Liver (tissue), 10 donors: ENCODE measurements at places on chromosomes 3 and 15. TPM values are rescaled to one million over a fixed set of nuclear protein-coding genes. Genes with fewer than 3 reads are reported as not detected.

- no peaks in the 10 kb centered on the region for H3K36me3 ChIP-seq
- no peak overlapping the region for H3K4me3 ChIP-seq
- no peaks in the 10 kb centered on the region for H3K4me1 ChIP-seq
- no peak for DNase-seq
- no peaks in the 10 kb centered on the region for H3K27me3 ChIP-seq
- no peak overlapping the region for H3K27ac ChIP-seq
These were observed 18.2 kb upstream of the PRKCI start for GRCh38 chr3:170204023-170204472.

GRCh38 chr3:48601622-48601994 lies 6.5 kb upstream of the COL7A1 start:
- no peaks in the 10 kb centered on the region for H3K27me3 ChIP-seq
- no peak overlapping the region for H3K4me3 ChIP-seq
- H3K27ac ChIP-seq: no peak overlapping the region

GRCh38 chr3:138549179-138549977 lies 44.7 kb downstream of the CEP70 start:
- H3K27ac ChIP-seq: no peak overlapping the region
- no peaks in the 10 kb centered on the region for H3K27me3 ChIP-seq
- H3K4me1 ChIP-seq: no peaks in the 10 kb centered on the region
- H3K4me3 ChIP-seq: no peak overlapping the region

DNA sequence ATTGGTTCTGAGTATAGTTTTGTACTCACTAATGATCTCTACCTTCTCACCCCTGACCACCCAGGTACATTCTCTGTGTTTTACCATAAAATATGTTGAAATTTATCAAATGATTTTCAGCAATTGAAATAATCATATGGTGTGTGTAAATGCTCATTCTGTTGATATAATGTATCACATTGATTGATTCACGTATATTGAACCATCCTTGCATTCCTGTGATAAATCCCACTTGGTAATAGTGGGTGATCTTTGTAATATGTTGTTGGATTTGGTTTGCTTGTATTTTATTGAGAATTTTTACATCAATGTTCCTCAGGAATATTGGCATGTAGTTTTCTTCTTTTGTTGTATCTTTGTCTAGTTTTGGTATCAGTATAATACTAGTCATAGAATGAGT lies 1497.6 kb downstream of the OTOL1 start:
- no peaks in the 10 kb centered on the region for H3K27me3 ChIP-seq
- H3K4me3 ChIP-seq: no peak overlapping the region
- no peaks in the 10 kb centered on the region for H3K4me1 ChIP-seq
- H3K27ac ChIP-seq: no peak overlapping the region
- no peaks in the 10 kb centered on the region for H3K36me3 ChIP-seq

DNA sequence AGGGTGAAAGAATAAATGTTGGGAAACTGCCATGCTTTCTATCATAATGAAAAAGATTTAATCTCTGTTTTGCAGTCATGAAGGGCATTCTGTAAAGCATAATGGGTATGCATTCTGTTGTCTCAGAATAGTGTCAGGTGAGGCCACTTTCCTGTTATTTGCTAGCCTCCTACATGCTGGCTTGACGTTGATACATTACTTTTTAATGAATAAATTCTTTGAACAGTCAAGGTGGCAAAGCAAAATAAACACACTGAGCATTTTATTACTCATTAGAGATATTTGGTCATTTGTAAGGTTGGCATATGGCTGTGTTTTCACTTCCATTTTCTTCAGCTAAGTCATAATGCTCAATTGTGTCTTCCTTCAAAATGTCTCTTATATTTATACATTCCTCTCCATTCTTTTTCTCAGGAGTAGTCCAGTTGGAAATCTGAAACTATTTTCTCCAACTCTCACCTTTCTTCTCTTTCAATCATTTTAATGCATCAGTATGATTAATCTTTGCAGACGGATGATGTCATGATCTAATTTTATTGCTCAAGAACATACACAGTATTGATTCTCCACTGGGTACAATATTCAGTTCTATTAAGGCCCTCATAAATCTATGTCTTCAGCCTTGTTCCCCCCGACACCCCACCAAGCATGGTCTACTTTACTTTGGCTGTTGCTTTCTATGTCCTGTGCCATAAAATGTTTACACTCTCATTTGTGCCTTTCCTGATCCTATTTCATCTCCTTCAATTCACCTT lies 290.7 kb downstream of the GBE1 start:
- no peak for DNase-seq
- no peak overlapping the region for H3K27ac ChIP-seq

- no peaks in the 10 kb centered on the region for H3K36me3 ChIP-seq
- no peak overlapping the region for H3K4me3 ChIP-seq
- H3K27me3 ChIP-seq: no peaks in the 10 kb centered on the region
- no peak for DNase-seq
- no peak overlapping the region for H3K27ac ChIP-seq
These were observed 23.6 kb downstream of the RASGRP1 start for GRCh38 chr15:38541026-38541425.

DNA sequence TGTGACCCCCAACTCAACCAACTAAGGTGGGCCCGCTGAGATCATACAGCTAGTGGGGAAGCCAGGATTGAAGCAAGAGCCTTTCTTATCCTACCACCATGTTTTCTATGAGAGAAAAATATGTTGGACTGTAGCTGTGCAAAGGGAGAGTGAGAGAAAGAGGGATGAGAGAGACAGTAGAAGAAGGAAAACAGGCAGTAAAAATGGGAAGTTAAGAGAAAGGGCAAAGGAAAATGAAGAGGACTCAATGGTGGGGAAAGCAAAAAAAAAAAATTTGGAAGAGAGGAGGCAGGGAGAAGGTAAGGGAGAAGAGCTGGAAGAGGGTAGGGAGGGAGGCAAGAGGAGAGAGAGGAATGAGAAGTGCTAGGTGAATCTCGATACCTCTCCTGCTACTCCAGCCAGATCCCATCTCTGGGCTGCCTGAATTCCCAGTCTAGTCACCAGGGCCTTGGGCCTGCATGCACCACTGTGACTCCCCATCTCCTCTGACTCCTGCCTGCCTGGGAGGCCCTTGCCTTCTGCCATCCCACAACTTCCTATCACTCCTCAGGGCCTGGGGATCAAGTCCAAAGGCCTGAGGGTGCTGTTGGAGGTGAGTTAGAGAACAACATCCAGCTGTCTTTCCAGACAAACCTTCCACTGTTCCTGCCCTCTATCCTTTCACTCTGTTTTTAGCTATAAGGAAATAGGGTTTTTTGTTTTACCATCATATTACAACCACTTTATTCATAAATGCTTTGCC lies 15.7 kb downstream of the FAM81A start:
- H3K27me3 ChIP-seq: no peaks in the 10 kb centered on the region
- H3K36me3 ChIP-seq: no peaks in the 10 kb centered on the region
- H3K4me1 ChIP-seq: no peaks in the 10 kb centered on the region
- DNase-seq: no peak
- H3K27ac ChIP-seq: no peak overlapping the region

DNA sequence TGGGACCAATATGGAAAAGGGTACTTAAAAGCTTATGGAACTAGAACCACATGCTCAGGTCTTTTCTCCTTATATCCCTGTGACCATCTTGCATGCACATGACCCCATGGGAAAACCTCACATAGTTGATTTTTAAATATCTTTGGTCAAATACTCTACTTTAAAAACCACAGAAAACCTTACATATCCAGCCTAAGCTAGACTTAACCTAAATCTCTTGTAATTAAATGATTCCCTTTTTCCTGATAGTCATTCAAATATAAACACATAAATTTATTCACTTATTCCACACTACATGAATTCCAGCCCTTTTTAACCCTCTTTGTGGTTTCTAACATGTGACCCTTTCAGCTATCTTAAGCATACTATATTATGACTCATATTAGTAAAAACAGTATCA lies 46.8 kb downstream of the DNAJC13 start:
- DNase-seq: no peak
- no peaks in the 10 kb centered on the region for H3K27me3 ChIP-seq
- H3K4me1 ChIP-seq: no peaks in the 10 kb centered on the region
- no peak overlapping the region for H3K4me3 ChIP-seq
- peaks cover 5% of the 10 kb centered on the region for H3K36me3 ChIP-seq

DNA sequence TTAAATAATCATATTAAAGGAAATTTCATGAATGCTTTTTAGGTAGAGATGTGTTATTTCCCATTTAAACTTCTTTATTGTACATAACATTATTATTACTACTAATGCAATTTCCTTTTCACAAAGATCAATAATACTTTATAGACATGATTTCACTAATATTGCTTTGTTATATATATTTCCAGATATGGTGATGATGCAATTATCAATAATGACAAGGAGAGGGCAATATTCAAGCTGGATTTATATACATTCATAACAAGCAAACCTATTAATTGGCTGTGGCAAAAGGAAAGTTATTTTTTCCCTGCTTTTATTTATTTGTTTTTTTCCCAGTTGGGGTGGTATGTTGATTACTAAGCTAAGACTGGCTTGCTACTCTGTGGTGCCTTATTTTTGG lies 113.5 kb downstream of the RAP2B start:
- no peaks in the 10 kb centered on the region for H3K36me3 ChIP-seq
- no peak overlapping the region for H3K27ac ChIP-seq
- DNase-seq: no peak
- H3K4me1 ChIP-seq: no peaks in the 10 kb centered on the region
- no peak overlapping the region for H3K4me3 ChIP-seq

- H3K4me3 ChIP-seq: no peak overlapping the region
- no peak for DNase-seq
- H3K27me3 ChIP-seq: no peaks in the 10 kb centered on the region
- no peaks in the 10 kb centered on the region for H3K4me1 ChIP-seq
- no peaks in the 10 kb centered on the region for H3K36me3 ChIP-seq
- H3K27ac ChIP-seq: no peak overlapping the region
These were observed 10.8 kb downstream of the BCL2L10 start for GRCh38 chr15:52101542-52102323.

DNA sequence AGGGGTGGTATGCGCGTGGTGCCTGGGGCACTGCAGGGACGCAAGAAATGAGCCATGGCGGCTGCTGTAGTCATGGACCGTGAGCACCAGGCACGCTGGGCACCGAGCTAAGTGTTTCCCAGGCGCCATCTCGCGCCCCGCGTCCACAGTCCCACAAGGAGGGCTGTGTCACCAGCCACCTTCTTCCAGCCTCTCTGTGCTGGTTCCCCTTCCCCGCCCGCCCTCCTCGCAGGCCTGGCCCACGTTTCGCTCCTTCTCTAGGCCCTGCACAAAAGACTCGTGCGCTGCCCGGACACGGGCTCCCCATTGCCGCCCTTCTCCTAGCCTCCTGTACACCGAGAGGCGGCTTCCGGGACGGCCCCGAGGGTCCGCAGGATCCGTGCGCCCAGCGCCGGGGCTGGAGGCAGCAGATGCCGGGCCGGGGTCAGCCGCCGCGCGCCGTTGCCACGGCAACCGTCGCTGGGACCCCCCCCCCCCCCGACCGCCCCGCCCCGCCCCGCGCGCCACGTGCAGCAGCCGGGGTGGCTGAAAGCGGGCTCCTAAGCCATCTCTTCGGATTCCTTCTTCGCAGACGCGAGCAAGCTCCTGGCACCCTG lies 113.4 kb downstream of the SRGAP3 start:
- no peaks in the 10 kb centered on the region for H3K36me3 ChIP-seq
- no peak overlapping the region for H3K4me3 ChIP-seq
- no peak overlapping the region for H3K27ac ChIP-seq
- no peak for DNase-seq
- no peaks in the 10 kb centered on the region for H3K27me3 ChIP-seq

- no peak overlapping the region for H3K27ac ChIP-seq
- no peaks in the 10 kb centered on the region for H3K4me1 ChIP-seq
- DNase-seq: no peak
- no peak overlapping the region for H3K4me3 ChIP-seq
- H3K27me3 ChIP-seq: no peaks in the 10 kb centered on the region
These were observed 27.0 kb downstream of the PCCB start for GRCh38 chr3:136277115-136277514.

- no peaks in the 10 kb centered on the region for H3K4me1 ChIP-seq
- no peaks in the 10 kb centered on the region for H3K36me3 ChIP-seq
- no peaks in the 10 kb centered on the region for H3K27me3 ChIP-seq
- H3K27ac ChIP-seq: no peak overlapping the region
These were observed 44.7 kb downstream of the RARB start for GRCh38 chr3:25472731-25473130.

GRCh38 chr15:79740561-79740960 lies 156.3 kb downstream of the MTHFS start:
- no peak for DNase-seq
- no peaks in the 10 kb centered on the region for H3K27me3 ChIP-seq
- H3K4me3 ChIP-seq: peak overlapping the region; percentile 1
- no peak overlapping the region for H3K27ac ChIP-seq
- no peaks in the 10 kb centered on the region for H3K36me3 ChIP-seq

DNA sequence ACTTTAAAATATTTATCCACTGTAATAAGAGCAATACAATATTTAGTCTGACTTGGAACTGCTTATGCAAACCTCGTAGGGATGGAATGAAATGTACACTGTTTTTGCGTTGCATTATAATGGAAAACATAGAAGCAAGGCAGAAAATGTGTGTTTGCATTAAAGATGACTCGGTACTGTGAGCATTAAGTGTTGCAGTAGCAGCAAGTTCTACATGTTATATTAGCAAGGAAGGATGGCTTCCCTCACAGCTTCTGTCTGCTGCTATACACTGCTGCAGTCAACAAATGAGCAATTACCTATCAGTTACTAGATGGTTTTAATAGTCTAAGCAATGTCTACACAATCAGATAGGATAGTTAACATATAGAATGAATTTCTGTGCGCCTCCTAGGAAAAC lies 75.4 kb downstream of the CDIN1 start:
- no peaks in the 10 kb centered on the region for H3K36me3 ChIP-seq
- DNase-seq: no peak
- H3K27ac ChIP-seq: no peak overlapping the region
- no peak overlapping the region for H3K4me3 ChIP-seq
- no peaks in the 10 kb centered on the region for H3K4me1 ChIP-seq

DNA sequence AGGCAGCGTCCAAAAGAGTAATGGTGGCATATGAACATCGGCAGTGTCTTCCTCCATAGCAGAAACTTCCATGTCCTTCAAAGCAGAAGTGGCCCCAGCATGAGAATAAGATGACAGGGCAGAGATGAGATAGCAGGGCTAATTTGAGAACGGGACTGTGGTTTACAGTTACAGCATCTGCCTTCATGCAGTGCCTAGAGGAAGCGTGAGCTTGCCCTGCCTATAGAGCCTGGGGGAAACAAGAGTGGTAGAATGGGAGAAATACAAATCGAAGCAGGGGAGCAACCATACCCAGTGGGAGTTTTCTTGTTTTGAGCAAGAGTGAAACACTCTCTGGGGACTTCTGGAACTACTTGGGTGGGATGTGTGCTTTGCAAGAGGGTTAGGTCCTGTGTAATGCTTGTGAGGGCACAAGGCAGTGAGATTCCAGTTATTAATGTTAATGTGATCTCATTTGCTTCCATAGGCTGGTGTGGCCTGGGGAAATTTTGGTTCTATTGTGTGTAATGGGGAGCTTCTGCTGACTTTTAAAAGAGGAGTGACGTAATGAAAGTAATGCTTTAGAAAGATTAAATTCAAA lies 616.9 kb downstream of the ZIC1 start:
- H3K4me3 ChIP-seq: no peak overlapping the region
- no peak for DNase-seq
- H3K4me1 ChIP-seq: no peaks in the 10 kb centered on the region
- H3K36me3 ChIP-seq: no peaks in the 10 kb centered on the region
- H3K27ac ChIP-seq: no peak overlapping the region

C3orf70 gene
- polyA plus RNA-seq: 0.24 TPM

SEMA6D gene
- 1.0 TPM for polyA plus RNA-seq

TM4SF18 gene
- 4.9 TPM for polyA plus RNA-seq

SLC38A3 gene
- 114 TPM for polyA plus RNA-seq

DCLK3 gene
- polyA plus RNA-seq: 0.01 TPM

RAB7A gene
- polyA plus RNA-seq: 87.7 TPM

CCR1 gene
- 4.4 TPM for polyA plus RNA-seq

TNFAIP8L3 gene
- 1.4 TPM for polyA plus RNA-seq

TMCO5A gene
- not detected for polyA plus RNA-seq

PRSS50 gene
- 0.02 TPM for polyA plus RNA-seq

WWTR1 gene
- polyA plus RNA-seq: 9.2 TPM
